Transverse colon (tissue), 4 donors: ENCODE measurements at places on chromosomes 3 and 15. TPM values are rescaled to one million over a fixed set of nuclear protein-coding genes. Genes with fewer than 3 reads are reported as not detected.

DNA sequence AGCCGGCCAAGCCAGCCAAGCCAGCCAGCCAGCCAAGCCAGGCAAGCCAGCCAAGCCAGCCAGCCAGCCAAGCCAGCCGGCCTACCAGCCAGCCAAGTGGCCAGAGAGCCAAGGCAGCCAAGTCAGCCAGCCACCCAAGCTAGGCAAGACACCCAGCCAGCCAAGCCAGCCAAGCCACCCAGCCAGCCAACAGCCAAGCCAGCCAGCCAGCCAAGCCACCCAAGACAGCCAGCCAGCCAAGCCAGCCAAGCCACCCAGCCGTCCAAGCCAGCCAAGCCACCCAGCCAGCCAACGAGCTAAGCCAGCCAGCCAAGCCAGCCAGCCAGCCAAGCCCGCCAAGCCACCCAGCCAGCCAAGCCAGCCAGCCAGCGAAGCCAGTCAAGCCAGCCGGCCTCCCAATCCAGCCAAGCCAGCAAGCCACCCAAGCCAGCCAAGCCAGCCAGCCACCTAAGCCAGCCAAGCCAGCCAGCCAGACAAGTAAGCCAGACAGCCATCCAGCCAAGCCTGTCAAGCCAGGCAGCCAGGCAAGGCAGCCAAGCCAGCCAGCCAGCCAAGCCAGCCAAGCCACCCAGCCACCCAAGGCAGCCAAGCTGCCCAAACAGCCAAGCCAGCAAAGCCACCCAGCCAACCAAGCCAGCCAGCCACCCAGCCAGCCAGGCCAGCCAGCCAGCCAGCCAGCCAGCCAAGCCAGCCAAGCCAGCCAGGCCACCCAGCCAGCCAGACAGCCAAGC, 200.5 kb downstream of the GOLGA6L6 start:
- H3K36me3 ChIP-seq, result no peaks in the 10 kb centered on the region
- no peaks in the 10 kb centered on the region for H3K4me1 ChIP-seq
- H3K4me3 ChIP-seq, result no peak overlapping the region
- no peak overlapping the region for H3K27ac ChIP-seq

GRCh38 chr15:40115670-40116093, 7.0 kb upstream of the BMF start:
- H3K36me3 ChIP-seq, result no peaks in the 10 kb centered on the region
- H3K4me3 ChIP-seq, result no peak overlapping the region
- peak; percentile 78 for DNase-seq
- no peaks in the 10 kb centered on the region for H3K27me3 ChIP-seq
- no peaks in the 10 kb centered on the region for H3K4me1 ChIP-seq

GRCh38 chr15:39154227-39154638, 426.6 kb upstream of the THBS1 start:
- peak; percentile 27 for DNase-seq
- H3K27me3 ChIP-seq, result no peaks in the 10 kb centered on the region
- H3K27ac ChIP-seq, result peak overlapping the region; percentile 68
- H3K36me3 ChIP-seq, result no peaks in the 10 kb centered on the region
- no peaks in the 10 kb centered on the region for H3K4me1 ChIP-seq

- no peaks in the 10 kb centered on the region for H3K27me3 ChIP-seq
- no peak overlapping the region for H3K27ac ChIP-seq
- no peak overlapping the region for H3K4me3 ChIP-seq
- H3K36me3 ChIP-seq, result no peaks in the 10 kb centered on the region
- no peaks in the 10 kb centered on the region for H3K4me1 ChIP-seq
Observed at GRCh38 chr3:147854542-147854941, 445.4 kb downstream of the ZIC1 start.

The RAB43 gene
- total RNA-seq, result 40.4 TPM

The ATP13A5 gene
- not detected for total RNA-seq

The SMCO1 gene
- not detected for total RNA-seq

The CCR1 gene
- 1.9 TPM for total RNA-seq

The SEMA5B gene
- 1.4 TPM for total RNA-seq

The SUCNR1 gene
- 0.48 TPM for total RNA-seq
